Femur (tissue), 1 donor: ENCODE measurements at places on chromosomes 3 and 15.
A peak's percentile ranks its signal among the peaks of the same experiment; 100 is the strongest.

DNA sequence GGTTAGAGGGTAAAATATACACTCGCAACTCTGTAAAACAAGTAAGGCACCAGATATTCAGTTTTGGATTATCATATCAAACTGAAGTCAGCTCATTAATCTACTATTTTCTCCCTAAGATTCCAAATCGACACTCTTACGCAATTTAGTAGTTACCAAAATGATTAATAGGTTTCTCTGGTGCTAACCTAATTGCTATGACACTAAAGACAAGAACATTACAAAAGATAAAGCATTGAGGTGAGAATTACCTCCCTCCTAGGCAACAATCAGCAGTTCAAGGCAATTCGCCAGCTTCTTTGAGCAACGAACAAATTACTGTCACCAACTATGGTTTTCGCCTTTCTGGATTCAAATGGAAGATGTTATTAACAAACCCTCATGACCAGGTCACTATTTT is 1305.0 kb downstream of the ROBO2 start:
- no peak for DNase-seq

DNA sequence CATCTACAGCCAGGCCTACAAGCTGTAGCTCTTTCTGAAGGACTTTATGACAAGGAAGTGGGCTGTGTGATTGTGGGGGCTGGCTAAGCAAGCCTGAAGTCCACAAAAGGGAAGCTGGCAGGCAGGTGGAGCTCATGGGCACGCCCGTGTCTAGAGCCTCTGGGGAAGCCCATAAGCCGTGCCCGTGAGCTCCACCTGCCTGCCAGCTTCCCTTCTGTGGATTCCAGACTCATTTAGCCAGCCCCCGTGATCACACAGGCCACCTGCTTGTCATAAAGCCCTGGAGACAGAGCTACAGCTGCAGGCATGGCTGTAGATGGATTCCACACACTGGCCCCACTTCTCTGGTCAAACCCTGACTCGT is 15.2 kb downstream of the EFCC1 start:
- peak; percentile 56 for DNase-seq

DNA sequence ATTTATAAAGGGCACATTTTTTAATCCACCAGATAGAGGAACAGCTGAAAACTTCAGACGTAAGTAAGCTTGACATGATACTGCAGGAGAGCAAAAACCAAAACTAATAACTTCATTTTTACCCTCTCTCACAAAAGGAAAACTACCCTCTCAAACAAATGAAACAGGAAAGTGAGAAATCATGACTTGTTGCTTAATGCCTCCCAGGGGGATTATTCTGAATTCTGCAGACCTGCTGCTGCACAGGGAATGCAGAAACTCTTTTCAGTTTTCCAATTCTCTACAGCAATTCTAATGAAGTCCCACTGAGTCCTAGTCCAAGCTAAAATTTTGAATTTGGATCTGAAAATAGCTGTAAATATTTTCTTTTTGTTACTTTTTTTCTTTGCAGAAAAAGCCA is 637.1 kb upstream of the CCDC54 start:
- DNase-seq, result no peak

GRCh38 chr15:29822684-29823459 is 604 bp upstream of the TJP1 start:
- peak; percentile 80 for DNase-seq

DNA sequence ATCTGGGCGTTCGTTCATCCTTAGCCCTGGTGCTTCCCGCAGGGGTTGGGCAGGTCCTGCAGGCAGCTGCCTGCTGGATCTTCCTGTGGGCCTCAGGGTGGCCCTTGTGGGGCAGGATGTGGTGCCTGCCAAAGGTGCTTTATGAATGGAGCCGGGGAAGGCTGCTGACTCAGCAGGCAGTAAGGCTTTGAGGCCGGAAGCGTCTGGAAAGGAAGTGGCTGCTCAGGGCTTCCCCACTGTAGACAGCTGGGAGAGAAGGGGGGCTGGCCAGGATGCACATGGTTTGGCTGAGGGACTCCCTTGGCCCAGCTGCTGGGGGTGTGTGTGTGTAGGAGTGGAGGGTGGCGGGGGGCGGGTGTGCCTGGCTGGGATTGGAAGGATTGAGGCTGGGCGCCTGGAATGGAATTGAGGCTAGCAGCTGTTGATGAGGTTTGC is 12.9 kb downstream of the CD276 start:
- DNase-seq, result peak; percentile 97

- no peak for DNase-seq
These were observed 136.7 kb downstream of the PLOD2 start for GRCh38 chr3:146024260-146024659.

GRCh38 chr3:87109465-87109864 is 117.6 kb upstream of the CHMP2B start:
- no peak for DNase-seq

- DNase-seq, result no peak
These were observed 84.2 kb upstream of the IL12A start for GRCh38 chr3:159904455-159904854.
